ENCODE measurements at places on chromosomes 5 and 9. TPM values are rescaled to one million over a fixed set of nuclear protein-coding genes. Genes with fewer than 3 reads are reported as not detected.

The MARVELD2 gene
- total RNA-seq: not detected

The SHOC1 gene
- total RNA-seq: not detected

DNA sequence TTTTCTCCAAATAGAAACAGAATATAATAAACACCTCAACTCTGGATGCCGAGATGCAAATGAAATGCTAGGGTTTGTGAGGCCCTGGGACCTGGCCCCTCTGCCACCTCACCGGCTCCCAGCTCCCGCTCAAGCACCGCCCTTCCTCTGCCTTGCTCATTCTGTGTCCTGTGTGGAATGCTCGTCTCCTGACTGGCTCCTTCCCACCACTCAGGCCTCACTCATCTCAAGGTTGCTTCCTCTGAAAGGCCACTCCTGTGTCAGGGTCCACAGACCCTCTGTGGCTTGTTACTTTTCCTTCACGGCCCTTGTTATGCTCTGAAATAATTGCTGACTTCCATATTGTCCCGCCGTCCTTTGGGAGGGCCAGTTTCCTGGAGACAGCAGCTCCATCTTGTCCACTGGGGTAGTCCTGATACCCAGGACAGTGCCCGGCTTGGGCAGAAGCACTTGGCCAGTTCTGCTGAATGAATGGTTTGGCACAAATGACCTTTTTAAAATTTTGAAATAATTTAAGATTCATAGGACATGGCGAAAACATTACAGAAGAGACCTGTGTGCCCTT lies 15.4 kb downstream of the RNF44 start:
- no peaks in the 10 kb centered on the region for H3K27me3 ChIP-seq
- DNase-seq: no peak
- no peaks in the 10 kb centered on the region for H3K4me1 ChIP-seq
- H3K27ac ChIP-seq: no peak overlapping the region
- H3K36me3 ChIP-seq: no peaks in the 10 kb centered on the region
- no peak overlapping the region for H3K4me3 ChIP-seq

GRCh38 chr9:105608721-105609598 lies 51.0 kb downstream of the FKTN start:
- no peak for DNase-seq
- H3K36me3 ChIP-seq: no peaks in the 10 kb centered on the region
- no peak overlapping the region for H3K27ac ChIP-seq
- H3K4me1 ChIP-seq: no peaks in the 10 kb centered on the region
- no peak overlapping the region for H3K4me3 ChIP-seq

DNA sequence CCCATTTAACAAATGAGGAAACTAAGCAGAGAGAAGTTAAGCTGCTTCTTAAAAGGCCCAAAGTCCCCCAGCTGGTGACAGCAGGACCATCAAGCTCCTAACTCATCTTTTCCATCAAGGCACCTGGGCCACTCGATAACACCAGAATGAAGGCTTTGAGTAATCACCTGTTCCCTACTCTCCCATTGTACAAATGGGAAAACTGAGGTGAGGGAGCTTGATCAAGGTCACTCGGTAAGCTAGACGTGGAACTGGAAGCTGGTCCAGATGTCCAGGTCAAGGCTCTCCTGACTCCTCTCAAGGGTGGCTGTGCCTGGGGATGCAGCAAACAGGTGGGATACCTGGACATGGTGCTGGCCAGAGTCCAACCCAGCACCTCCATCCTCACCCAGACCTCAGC lies 90.6 kb upstream of the SHB start:
- no peaks in the 10 kb centered on the region for H3K4me1 ChIP-seq
- DNase-seq: no peak
- no peak overlapping the region for H3K4me3 ChIP-seq
- H3K27me3 ChIP-seq: no peaks in the 10 kb centered on the region
